Jurkat, Clone E6-1 (cell line): ENCODE measurements at places on chromosomes 12 and 14.

DNA sequence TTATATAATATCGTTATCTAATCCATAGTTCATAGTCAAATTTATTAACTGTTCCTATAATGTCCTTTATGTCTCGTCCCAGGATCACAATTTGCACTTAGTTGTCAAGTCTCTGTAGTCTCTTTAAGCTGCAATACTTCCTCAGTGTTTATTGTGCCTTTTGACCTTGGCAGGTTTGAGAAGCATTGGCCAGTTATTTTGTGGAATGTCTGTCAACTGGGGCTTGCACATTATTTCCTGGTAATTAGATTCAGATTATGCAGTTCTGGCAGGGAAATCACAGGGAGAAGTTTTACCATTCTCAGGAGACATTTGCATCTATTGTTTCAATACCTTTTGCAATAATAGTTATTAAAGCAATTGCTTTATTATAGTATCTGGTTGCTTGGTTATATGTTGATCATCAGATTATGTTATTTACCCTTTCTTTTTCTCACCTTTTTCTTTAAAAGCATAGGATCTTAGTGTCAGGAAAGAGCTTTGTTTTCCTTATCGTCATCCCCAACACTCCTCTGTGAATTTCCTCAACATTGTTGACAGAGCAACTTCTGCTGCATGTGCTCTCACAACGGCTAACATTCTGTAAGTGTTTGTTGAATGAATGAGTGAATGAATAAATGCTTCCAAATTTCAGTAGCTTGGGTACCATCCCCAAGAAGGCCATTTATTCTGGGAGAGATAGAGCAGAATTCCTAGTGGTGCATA lies 3.7 kb upstream of the ART4 start:
- no peak for DNase-seq

DNA sequence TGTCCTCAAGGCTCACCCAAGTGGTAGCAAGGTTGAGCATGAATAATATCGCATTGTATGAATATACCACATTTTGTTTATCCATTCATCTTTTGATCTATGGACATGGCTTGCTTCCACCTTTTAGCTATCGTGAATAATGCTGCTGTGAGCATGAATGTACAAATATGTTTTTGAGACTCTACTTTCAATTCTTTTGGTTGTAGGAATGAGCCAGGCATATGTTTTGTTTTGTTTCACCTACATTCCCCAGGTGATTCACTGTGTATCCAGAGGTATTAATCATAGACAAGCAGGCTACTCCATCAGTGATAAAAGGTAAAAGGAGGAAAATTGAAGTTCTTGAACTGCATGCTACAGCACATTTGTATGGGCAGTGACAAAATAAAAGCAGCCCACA lies 35.8 kb downstream of the CDKL1 start:
- no peak for DNase-seq

- no peak for DNase-seq
These were observed 10.1 kb downstream of the PPP1CC start for GRCh38 chr12:110732572-110732971.

DNA sequence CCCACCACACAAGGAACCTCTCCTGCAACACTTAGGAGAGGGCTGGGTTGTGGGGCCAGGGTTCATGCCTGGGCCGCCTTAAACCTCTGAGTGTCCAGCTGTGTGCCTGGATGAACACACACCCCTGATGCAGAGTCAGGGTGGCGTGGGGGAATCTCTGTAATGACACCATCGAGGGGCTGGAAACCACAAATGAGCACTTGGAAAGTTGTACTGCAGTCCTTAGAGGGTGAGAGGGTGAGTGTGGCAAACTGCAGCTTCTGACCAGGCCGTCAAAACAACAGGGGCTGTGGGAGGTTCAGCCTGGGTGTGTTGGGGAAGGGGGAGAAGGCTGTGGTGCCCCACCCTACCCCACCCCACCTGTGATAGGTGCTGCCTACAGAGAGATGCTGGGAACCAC lies 12.4 kb upstream of the KRT5 start:
- no peak for DNase-seq

GRCh38 chr12:126558219-126558618 lies 1493.0 kb downstream of the AACS start:
- DNase-seq = no peak

- no peak for DNase-seq
These were observed 189.4 kb downstream of the RPS29 start for GRCh38 chr14:49396801-49397200.

GRCh38 chr12:95411466-95411865 lies 62.5 kb upstream of the METAP2 start:
- no peak for DNase-seq

DNA sequence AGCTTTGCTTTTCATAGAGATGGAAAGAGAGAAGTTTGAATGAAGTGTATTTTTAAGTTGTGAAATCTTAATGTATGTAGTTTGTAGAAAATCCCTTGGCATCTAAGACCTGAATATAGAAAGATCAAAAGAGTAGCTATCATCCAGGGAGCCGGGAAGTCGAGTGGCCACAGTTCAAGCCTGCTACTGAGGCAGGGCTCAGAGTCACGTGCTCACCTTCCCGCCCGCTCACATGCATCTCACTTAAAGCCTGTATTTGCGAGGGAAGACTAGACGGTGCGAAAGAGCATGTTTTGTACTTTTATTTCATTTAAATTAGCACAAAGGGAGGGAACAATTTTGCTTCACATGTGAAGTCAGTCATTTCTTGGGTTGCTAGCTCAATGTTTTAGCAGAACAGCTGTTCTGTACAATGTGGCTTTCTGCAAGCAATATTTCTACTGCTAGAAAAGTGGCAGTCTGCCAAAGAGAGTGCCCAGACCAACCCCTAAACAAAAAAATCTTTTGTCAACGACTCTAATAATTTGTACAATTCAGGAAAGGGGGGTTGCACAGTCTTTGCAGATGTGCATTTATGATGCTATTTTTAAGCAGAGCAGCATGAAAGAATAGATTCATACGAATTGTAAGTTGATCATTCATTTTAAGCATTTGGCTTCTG lies 290.7 kb downstream of the NPAS3 start:
- no peak for DNase-seq

GRCh38 chr14:92492258-92492657 lies 21.3 kb upstream of the RIN3 start:
- DNase-seq = no peak

- no peak for DNase-seq
These were observed 78.0 kb downstream of the ATF7IP start for GRCh38 chr12:14443531-14443930.

DNA sequence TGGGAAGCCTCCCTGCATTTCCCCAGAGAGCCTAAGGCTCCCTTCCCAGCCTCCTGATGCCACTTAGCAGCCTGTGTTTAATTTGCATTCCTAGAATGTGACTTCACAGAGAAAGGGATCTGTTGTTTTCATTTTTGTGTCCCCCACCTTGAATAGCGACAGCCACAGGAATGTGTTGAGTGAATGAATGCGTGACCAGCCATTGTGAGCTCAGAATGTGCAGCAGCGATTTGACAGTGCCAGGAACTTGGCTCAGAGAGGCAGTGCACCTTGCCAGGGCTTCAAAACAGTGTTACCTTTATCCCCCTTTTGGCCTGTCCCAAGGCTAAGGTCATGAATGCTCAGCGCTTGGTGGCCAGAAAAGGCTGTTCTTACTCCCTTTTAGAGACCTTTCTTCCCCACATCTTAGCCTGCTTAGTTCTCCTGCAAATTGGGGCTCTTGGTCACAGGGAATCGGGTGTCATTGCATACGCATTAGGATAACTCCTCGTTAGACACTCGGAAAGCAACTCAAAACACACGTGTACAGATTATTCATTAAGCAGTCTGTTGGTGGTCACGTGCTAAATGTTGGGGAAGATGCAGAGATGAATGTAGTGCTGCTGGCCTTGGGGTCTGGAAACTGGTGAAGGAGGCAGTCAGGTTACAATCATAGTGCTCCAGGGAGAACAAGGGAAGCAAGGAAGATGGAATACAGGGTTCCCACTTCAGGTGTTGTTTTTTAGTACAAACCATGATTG lies 9.8 kb downstream of the NTF3 start:
- no peak for DNase-seq

DNA sequence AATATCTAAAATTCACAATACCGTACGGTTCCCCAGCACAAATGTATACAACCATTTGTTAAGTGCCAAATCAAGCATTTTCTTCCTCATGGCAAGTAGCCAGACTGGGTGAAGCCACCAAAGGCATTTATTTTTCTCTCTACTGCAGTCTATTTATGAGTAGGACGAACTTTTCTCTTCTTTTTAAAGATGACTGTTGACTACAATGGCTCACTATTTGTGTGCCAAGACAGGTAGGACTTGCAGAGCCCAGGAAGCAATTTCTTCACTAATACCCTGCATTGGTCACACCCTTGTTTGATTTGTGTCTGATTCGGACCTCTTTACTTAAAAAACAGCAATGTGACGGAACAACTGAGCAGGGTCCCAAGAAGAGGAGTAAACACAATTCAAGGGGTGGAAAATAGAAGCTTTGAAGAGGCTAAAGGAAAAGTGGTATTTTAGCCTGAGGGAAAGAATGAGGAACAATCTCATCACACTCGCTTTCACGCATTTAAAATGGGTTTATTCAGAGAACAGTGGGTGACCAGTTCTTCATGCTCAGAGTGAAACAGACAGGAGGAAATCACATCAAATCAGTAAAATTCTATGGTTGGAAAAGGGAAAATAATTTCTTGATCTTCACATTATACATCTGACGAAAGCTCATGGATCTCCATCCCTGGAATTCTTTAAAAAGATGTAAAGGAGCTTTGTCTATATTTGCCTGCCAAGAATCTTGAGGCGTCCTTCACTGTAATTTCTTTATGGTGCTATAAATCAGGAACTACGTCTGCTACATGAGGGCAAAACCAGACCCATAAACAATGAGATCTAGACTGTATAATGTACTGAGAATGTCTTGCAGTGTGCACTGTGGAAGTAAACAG lies 183.8 kb downstream of the PPM1H start:
- no peak for DNase-seq

- DNase-seq = no peak
These were observed 18.2 kb downstream of the SYNDIG1L start for GRCh38 chr14:74407801-74408154.

GRCh38 chr12:54390668-54391551 lies 6.4 kb upstream of the ZNF385A start:
- DNase-seq = no peak

- no peak for DNase-seq
These were observed 36.6 kb downstream of the TSPAN9 start for GRCh38 chr12:3113671-3114325.

DNA sequence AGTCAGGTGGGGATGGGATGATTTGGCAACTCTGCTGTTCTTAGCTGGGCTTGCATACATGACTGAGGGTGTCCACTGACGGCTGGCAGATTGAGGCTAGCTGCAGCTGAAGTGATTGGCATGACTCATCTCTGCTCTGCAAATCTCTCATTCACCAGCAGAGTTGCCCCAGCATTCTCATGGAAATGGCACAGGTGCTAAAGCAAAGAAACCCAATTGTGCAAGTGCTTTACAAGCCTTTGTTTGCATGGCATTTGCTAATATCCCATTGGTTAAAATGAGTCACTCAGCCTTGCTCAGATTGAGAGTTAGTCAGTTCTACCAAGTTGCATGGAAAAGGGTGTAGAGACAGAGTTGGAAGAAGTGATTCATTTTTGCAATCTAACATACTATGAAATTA lies 389.7 kb upstream of the FAR2 start:
- no peak for DNase-seq

GRCh38 chr12:32587581-32588495 lies 91.3 kb upstream of the DNM1L start:
- peak; percentile 34 for DNase-seq

DNA sequence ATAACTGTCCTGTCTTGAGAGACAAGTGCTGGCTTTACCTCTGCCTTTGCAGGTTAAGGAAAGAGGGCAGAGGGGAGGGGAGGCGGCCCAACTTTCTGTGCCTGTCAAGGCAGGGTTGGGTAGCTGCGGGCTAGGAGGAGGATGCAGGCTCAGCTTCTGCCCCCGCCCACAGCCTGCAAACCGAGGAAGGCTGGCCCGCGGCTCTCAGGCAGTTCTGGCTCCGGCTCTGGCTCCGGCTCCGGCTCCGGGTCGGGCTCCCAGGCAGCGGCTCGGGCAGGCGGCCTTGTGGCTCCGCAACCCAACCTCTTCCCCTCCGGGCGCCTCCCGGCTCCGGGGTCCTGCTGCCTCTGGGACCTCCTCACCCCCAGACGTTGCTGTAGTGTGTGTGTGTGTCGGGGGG lies 92.9 kb downstream of the TMEM30B start:
- DNase-seq = no peak

DNA sequence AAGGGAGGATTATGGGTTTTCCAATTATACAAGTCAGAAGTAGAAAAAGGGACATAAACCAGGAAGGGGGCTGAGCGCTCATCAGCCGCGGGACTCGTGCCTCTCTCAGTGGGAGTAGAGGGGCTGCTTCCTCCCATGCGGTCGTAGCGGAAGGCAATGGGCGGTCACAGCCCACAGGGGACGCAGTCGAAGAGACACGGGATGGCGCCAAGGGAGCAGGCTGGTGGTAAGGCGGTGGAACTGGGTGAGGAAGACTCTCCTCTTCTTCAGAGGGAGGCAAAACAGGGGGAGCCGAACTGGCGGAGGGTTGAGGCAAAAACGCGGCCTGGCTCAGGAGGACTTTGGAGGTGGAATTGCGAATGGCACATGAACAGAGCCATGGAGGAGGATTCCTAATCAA lies 677.7 kb downstream of the TMEM121 start:
- DNase-seq = no peak

GRCh38 chr12:73308747-73309146 lies 1036.6 kb downstream of the TRHDE start:
- no peak for DNase-seq

DNA sequence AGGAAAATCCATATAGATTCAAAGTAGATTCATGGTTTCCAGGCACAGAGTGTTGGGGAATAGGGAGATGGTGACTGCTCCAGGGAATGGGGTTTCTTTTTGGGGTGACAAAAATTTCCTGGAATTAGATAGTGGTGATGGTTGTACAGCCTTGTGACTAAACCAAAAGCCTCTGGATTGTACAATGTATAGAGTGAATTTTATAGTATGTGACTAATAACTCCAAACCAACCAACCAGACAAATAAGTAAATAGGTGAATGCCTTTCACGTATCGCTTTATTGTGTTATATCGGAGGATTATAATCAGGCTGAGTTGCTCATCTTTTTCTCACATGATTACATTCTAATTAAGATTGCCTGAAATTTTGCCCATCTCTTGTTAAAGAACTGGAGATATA lies 24.6 kb upstream of the PPFIBP1 start:
- DNase-seq = no peak

DNA sequence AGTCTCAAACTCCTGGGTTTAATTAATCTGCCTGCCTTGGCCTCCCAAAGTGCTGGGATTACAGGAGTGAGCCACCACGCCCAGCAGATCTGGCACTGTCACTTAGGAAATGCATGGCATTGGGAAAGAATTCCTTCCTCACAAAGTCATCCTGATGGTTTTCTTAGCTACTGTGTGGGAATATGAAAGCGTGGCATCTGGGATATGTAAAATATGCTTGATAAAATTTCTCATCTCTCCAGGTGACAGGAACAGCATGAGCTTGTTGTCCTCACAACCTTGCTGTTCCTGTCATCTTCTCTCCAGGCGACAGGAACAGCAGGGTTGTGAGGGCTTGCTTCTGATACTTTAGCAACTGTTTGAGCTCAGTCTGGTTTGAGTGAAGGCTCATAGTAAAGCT lies 16.1 kb upstream of the AICDA start:
- no peak for DNase-seq

- DNase-seq = peak; percentile 49
These were observed 65.3 kb upstream of the TMEM233 start for GRCh38 chr12:119528241-119528640.

GRCh38 chr14:25887251-25887878 lies 710.5 kb downstream of the NOVA1 start:
- no peak for DNase-seq

- peak; percentile 55 for DNase-seq
These were observed at the start of gene GALNT6 for GRCh38 chr12:51391283-51392123. Gene GALNT6 (minus strand): TSS chr12:51391406. CDS start chr12:51379781, 11,625 bp downstream.

GRCh38 chr12:59196989-59197388 lies 276.7 kb upstream of the LRIG3 start:
- DNase-seq = no peak
